ENCODE measurements at places on chromosomes 6 and 20.

DNA sequence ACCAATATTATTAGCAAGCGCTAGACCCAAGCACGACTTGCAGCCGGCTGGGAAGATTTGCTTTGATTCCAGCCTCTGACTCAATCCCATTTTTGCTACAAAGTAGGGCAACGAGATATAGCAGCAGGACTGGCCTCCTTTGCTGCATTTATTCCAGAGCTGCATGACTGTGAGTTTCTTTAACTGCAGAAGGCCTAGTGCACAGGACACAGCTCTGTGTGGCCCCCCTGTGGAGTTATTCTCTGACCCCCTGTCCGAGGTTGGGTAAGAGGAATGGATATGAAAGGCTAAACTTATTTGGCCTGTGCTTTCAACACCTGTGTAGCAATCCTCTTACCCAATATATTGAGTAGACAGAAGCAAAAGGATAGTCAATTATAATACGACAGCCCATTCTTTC lies 133.3 kb upstream of the SPTLC3 start:
- DNase-seq, result no peak

GRCh38 chr6:131924881-131925474 lies 26.2 kb downstream of the CCN2 start:
- peak; percentile 44 for DNase-seq

DNA sequence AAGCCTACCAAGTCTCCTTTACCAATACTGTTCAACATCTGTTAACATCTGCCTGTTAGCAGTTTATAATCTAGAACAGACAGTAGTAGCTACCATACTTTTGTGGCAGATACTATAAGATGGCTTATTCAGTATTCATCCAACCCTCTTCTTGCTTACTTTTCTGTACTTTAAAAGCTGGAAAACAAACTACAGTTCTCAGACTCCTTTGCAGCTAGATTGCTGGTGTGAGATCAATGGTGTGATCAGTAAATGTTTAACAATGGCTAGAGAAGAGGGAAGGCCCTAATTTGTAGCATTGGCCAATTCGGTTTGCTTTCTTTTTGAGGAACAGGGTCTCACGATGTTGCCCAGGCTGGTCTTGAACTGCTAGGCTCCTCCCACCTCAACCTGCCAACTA lies 3.5 kb upstream of the REV3L start:
- DNase-seq, result no peak

GRCh38 chr6:30071081-30071818 lies 4.3 kb downstream of the PPP1R11 start:
- DNase-seq, result no peak

DNA sequence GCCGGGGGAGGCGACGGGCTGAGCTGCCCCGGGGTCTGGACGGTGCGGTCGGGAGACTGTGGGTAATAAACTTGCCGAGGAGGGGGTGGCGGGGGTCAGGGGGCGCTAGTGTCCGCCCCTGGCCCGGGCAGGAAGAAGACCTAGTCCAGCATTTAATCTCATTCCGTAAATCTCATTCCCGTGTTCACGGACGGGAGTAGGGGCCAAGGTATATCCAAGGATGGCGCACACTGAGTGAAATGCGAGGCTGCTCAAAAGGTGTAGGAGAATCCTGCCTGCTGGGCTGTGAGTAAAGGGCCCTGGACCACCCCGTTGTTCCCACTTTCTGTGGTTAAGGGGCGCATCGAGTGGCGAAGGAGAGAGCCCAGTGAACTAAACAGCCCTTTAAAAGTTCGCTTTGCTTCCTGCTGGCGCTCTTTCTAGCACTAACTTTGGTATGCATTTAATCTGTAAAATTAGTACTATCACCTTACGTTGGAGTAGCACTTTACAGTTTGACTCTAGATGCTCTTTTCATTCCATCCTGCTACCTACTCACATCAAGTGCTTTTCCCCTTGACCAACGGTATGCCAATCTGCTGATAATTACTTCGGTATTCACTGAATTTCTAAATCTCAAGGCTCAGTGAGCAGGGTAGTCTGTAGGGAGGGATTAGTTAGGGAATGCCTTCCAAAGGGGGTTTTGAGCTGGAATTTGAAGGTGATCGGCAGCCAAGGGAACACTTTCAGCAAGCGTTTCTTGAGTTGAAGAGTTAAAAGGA lies 730 bp downstream of the PARD6B start:
- DNase-seq, result peak; percentile 41

GRCh38 chr20:63409066-63409833 lies 48.1 kb upstream of the CHRNA4 start:
- no peak for DNase-seq

GRCh38 chr6:53058388-53059195 lies 6.6 kb upstream of the FBXO9 start:
- DNase-seq, result no peak

- no peak for DNase-seq
These were observed 41.9 kb downstream of the TRAM2 start for GRCh38 chr6:52534966-52535390.

Data from A549 (cell line).